GM06990 (cell line): ENCODE measurements at places on chromosomes 12 and 14.

DNA sequence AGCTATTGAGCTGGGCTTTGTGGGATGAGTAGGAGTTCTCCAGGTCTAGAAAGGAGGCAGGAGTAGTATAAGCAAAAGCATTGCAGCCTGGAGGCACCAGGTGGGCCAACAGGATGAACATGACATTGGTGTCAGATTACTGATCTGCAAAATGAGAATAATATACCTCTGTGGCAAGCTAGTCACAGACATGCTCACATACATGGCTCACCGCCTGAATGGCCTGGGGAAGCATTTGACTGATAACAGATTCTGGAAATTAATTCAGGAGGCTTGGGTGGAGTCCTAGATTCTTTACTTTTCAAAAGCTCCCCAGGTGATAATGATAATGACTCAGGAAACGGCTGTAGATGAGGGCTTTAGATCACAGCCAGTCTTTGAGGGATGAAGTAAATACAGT, 709 bp downstream of the TCL1B start:
- DNase-seq, result no peak

DNA sequence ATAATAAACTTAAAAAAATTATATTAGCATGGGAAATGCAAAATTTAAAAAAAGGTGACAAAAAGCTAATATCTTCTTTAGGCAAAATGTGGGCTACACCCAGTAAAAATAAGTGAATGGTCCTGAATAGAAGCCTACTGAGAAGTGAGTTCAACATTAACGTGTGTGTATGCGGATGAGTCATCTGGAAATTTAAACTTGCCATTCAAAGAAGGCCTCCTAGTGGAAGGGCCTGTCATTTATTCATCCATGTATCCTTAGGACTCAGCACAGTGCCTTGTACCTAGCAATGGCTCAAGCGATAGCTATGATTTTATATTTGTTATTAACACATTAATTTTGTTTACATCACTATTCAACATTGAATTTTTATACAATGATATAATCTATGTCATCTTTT, 226.2 kb downstream of the NUBPL start:
- no peak for DNase-seq

DNA sequence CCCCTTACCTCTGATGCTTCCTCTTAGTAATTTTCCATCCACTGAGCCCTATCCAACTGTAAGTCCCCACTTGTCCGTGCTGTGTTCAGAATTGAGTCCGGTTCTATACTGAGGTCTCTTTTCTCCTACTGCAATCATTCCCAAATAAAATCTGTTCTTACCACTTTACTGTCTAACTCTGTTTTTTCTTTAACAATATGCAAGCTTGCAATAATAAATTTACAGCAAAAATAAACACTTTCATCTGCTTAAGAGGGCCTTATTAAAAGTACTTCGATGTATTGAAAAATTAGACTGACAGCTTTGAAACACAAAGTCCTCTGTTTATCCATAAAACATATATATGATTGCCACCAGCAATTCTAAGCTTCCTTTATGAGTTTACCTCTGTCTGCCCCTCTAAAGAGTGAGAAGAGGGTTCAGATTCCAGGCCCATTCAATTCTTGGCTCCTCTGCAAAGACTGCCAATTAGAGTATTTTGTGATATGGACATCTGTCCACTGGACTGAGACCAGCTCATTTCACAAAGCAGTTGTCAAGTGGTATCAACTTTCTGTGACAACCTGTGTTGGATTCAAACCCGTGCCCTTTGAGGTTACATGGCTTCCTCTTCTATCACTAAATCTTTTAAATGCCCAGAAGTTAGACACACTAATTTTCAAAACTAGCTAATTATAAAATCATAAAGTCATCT, 39.9 kb upstream of the G2E3 start:
- no peak for DNase-seq

GRCh38 chr12:52356762-52357580, 10.3 kb downstream of the KRT85 start:
- DNase-seq, result no peak

- DNase-seq, result peak; percentile 23
These were observed 949 bp downstream of the PLBD2 start for GRCh38 chr12:113359133-113359938.

- DNase-seq, result no peak
These were observed 52.4 kb upstream of the ESRRB start for GRCh38 chr14:76323331-76324050.

DNA sequence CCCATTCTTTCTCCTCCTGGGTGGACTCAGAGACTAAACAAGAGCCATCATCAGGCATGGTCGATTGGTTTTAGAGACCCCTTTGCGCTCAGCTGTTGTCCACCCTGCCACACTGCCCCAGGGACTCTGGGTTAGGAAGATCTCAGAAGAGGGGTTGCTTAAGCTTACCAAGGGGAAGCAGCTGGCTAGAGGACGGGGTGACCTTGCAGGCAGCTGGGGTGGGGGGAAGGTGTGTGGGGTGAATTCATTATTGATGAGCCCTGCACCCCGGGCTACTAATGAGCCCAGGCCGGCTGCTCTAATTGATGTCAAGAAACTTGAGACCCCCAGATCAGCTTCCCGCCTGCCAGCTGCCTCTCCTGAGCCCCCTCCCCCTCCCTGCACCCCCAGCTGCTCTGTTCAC, 8.7 kb upstream of the ZNF385A start:
- DNase-seq, result no peak

DNA sequence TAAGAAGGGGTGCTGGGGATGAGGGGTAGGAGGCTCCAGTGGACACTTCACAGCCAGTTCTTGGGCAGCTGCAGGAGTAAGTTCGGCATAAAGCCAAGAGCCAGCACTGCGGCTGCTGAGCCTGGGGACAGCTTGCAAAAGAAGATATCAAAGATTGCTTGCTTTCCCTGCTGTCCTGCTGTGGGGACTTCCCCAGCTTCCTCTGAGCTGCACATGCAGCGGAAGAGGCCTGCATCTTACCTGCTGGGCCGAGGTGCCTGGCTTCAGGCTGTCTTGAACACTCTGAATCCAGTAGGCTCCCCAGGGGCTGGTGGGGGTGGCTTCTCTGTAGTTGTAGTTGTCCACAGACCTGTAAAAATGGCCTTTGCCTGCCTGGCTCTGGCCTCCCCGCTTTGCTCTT, 1.3 kb downstream of the CHGA start:
- no peak for DNase-seq

DNA sequence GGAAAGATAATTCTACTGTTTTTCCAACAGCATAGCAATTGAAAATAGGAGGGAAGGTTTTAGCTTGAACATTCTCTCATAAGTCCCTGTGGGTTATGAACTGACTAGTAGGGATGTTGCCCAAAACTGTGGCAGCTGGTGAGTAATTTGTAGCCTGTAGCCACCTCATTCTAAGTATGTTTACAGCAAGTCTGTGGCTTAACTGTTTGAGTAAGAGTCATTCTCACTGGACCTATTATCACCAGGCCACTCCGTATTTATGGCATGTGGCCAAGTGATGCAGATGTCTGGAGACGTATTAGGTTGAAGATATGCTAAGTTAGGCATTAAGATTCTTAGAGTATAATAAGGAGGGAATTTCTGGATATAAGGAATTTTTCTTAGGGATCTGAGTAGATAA, 458.3 kb downstream of the ETNK1 start:
- no peak for DNase-seq

DNA sequence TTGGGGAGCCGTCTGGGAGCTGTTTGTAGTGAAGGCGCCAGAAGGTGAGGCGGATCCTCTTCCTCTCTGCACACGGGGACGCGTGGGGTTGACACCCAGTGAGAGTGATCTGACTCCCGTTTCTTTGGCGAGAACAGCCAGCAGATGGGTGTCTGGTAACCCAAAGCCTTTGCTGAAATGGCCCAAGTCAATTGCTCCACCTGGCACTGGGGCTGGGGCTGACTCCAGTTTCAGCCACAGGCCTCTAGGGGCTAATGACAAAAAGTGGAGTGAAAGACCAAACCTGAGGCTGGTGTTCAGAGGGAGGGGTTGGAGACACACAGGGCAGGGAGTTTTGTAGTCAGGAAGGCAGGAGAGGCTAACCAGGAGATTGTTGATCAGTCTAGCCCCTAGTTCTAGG, 87.0 kb downstream of the FRMD6 start:
- DNase-seq, result peak; percentile 13

GRCh38 chr12:53954694-53955035, at the start of gene HOXC12:
Gene HOXC12, plus strand, starts transcription at chr12:53954903. Its CDS starts 27 bp downstream, at chr12:53954930.
- no peak for DNase-seq

DNA sequence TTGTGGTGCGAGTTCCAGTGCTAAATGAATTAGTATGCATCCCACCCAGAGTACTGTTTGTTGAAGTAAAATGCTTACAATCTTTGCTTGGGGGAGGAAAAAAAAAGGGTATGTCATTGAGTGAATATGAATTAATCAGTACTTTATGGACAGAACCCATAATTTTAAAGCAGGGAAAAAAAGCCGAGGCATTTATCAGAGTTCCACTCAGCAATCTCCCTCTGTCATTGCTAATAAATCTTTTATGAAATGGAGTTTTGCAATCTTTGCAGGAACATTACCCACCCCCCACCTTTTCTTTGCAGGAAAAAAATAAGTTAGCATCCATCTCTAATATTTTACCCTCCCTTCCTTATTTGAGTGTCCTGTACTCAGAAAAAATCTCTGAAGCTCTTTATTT, 127.9 kb upstream of the TMPO start:
- no peak for DNase-seq

GRCh38 chr12:46804054-46804453, 21.7 kb downstream of the SLC38A4 start:
- DNase-seq, result no peak

DNA sequence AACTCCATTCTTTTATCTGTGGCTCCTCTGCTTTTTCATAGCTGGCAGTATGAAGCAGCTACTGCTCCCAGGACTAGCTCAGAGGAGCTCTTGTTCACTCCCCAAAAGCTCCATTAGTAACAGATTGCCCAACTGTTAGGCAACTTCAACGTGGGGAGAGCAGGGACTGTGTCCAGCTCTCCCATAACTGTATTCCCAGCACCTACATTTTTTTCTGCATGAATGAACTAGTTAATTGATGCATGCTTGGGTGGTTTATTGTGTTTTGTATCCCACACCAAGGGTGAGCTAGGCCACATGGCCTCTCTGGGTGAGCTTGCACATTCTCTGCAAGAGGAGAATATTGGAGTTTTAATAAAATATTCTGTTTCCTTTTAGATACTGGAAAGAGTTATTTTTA, 15.2 kb downstream of the STON2 start:
- DNase-seq, result no peak

DNA sequence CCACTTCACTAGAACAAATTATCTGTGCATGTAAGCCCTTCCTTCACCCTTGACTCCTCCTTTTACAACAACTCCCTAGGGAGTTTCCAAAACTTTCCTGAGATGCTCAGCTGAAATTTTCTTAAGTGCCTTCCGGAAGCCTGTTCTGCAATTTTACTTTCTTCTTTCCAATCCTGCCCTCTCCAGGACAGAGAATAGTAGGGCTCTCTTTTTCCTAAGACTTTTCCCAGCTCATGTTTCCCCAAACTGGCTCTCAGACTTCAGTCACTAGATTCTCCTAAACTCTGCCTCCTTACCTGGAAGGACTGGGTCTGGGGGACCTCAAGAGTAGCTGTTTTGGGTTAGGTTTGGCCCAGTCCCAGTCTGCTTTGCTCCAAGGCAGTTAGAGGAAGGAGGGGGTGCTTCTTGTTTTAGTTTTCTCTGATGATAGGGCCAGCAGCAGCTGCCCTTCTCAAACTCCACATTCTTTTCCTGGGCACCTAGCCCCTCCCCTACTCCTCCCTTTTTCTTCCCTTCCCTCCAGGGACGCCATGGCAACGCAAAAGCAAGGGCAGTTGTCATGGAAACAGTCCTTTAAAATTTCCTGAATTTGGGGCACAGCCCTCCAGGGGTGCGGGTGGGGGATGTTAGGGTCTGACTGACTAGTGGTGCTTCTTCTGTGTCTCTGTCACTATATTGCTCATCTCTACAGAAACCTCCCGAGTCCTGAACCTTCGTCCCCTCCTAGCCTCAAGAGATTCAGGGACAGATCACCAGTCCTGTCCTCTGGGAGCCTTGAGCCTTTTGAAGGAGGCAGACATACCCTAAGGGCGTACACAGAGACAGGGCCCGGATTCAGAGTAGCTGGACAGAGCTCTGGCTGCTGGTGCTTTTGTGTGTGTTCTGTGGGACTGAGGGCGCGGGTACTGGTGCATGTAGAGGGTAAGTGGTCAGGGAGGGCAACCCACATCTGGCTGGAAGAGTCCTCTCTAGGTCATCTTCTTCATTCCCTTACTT, 17.0 kb downstream of the PPP1R1A start:
- DNase-seq, result no peak

- DNase-seq, result no peak
These were observed 269.0 kb downstream of the SLC15A4 start for GRCh38 chr12:128554546-128555304.

GRCh38 chr12:130338794-130339601, 1.3 kb downstream of the PIWIL1 start:
- DNase-seq, result no peak
